ENCODE measurements at places on chromosomes 3 and 15.

DNA sequence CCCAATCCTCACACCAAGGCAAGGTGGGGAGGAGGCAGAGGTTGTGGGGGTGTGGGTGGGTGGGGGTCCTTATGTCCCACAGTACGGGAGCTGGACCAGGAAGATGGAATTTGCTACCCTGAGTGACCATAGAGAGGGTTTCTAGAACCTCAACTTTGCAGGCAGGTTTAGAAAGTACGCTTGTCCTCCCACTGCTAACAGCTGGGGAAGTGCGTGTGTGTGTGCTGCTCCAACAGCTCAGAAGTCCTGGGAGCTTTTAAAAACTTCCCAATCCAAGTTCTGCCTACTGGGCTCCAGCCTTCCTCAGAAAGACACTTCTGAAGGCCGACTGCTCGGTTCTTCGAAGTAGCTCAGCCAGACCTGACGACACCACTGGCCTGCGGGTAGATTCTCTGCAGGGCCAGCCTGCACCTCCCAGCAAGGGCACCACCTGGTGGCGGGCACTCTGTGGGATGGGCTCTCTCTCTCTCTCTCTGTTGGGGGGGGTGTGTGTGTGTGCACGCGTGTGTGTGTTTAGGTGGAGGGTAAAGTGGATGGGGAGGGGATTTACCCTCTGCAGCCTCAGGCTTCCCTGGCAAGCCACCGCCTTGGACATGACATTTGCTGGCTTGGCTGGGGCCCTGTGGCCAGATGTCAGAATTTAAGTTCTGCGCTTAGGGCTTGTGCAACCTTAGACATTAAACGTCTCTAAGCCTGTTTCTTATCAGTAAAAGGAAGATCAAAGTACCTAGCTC is 15.6 kb downstream of the TMEM158 start:
- DNase-seq = peak; percentile 72

GRCh38 chr3:76657909-76658308 is 382.0 kb upstream of the ROBO2 start:
- DNase-seq = no peak

GRCh38 chr3:197234947-197235914 is 63.2 kb downstream of the DLG1 start:
- DNase-seq = no peak

- DNase-seq = no peak
Observed at GRCh38 chr3:194245975-194246561, 105.1 kb downstream of the CPN2 start.

- DNase-seq = no peak
Observed at GRCh38 chr15:89530976-89531375, 34.6 kb upstream of the RHCG start.

DNA sequence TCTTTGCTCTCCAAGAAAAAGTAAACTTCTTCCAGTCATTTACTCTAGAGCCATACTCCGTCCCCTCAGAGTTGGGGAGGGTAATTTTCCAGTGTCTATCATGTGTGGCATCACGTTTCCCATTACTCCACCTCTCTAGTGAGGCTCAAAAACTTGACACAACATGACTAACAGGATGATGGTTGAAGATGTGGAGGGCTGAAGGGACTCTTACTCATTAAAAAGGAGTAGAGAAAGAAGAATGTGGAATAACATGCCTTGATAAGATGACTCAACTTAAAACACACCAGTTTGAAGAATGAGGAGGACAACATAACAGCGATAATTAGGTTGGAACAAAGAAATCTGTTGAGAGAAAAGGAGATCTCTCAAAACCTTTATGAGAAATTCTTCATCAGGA is 894.3 kb downstream of the OTOL1 start:
- no peak for DNase-seq

GRCh38 chr3:184261854-184262763 is 756 bp upstream of the CAMK2N2 start:
- DNase-seq = no peak

- DNase-seq = no peak
Observed at GRCh38 chr3:52498137-52499054, 3.3 kb downstream of the STAB1 start.

- DNase-seq = no peak
Observed at GRCh38 chr3:172135820-172136219, 96.4 kb downstream of the FNDC3B start.

- DNase-seq = no peak
Observed at GRCh38 chr15:43531018-43531670, 13.7 kb downstream of the MAP1A start.

DNA sequence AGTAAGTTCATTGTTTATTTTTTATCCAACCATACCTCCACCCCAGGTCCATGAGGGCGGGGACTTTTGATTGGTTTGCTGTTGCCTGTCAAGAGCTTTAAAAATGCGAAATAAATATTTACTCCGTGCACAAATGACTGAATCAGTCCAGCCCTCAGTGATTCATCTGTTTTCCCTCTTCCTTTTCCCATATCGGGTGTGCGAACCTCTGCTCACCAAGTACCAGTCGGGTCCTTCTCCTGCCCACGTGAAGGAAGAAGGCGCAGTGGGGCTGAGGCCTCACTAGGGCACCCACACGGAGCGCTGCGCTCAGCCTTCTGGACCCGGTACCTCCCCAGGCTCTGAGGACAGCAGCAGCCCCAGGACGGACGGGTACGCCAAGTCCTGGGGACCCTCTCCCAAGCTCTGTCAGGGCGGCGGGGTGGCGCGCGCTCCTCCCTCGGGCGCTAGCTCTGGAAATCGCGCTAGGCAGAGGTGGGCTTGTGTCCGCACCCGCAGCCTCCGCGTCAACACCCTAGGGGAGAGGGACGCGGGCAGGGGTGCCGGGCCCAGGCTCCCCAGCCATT is 70.5 kb upstream of the EPHB3 start:
- DNase-seq = no peak

Data from stimulated activated CD8-positive, alpha-beta memory T cell treated with anti-CD3 and anti-CD28 coated beads, Interleukin-4, amount 100 ng/mL, for 1 hour (primary cell).